ENCODE measurements at places on chromosomes 12 and 14. TPM values are rescaled to one million over a fixed set of nuclear protein-coding genes. Genes with fewer than 3 reads are reported as not detected.

DDX11 gene
- 117 TPM for total RNA-seq

NEDD8 gene
- 205 TPM for total RNA-seq

ZNF891 gene
- 1.4 TPM for total RNA-seq

TMEM19 gene
- total RNA-seq: 14.8 TPM

TRPV4 gene
- total RNA-seq: not detected

NRXN3 gene
- total RNA-seq: not detected

PIWIL1 gene
- total RNA-seq: not detected

OTUB2 gene
- total RNA-seq: 0.54 TPM

CAPS2 gene
- total RNA-seq: 0.79 TPM

FZD10 gene
- total RNA-seq: not detected

KRT71 gene
- not detected for total RNA-seq

GRCh38 chr12:79083181-79083580 lies 218.6 kb downstream of the SYT1 start:
- no peak for DNase-seq

DNA sequence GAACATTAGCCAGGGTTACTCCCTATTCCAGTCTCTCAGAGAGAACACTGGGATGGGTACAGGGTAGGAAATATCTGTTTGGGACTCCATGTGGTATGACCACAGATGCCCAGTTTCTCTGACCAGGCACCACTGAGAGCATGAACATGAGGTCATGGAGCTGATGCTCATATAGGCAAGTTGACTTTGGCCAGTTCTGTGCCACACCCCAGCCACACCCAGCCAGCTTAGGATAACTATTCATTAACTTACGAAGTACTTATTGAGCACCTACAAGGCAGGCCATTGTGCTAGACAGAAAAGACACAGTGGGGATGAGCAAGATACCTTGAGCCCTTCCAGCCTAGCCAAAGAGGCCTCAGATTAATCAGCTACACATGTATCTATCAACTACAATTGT lies 262.5 kb downstream of the DPF3 start:
- no peak for DNase-seq

DNA sequence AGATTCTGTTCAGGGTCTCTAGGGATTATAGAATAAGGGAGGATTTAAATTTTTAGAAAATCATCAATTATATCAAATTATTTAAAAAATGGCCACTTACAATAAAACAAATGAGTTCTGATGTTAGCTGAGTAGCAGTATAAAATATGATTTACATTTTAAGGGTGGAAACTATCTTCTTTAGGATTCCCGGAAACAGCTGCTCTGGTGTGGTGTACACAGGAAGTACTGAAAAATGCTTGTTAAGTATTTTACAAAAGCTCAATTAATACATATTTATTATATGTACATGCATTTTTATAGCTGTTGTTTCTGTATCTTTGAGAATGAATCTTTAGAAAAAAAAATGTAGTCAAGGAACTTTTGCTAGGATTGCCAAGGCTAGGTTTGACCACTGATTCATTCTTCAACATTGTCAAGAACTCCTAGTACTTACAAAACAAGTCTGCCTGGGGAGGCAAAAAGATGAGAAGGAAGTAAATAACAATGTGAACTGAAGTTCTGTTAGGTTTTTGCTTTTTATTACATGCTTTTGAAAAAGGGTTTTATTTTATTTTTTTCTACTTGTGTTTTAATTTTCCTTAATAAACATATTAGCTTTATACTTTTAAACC lies 48.0 kb downstream of the ARF6 start:
- no peak for DNase-seq

- DNase-seq: no peak
These were observed 81.9 kb upstream of the PELI2 start for GRCh38 chr14:56036353-56036752.

- DNase-seq: no peak
These were observed 151.6 kb downstream of the CALM1 start for GRCh38 chr14:90548455-90548854.

- DNase-seq: peak; percentile 26
These were observed 21.6 kb downstream of the NCOR2 start for GRCh38 chr12:124545508-124546418.

DNA sequence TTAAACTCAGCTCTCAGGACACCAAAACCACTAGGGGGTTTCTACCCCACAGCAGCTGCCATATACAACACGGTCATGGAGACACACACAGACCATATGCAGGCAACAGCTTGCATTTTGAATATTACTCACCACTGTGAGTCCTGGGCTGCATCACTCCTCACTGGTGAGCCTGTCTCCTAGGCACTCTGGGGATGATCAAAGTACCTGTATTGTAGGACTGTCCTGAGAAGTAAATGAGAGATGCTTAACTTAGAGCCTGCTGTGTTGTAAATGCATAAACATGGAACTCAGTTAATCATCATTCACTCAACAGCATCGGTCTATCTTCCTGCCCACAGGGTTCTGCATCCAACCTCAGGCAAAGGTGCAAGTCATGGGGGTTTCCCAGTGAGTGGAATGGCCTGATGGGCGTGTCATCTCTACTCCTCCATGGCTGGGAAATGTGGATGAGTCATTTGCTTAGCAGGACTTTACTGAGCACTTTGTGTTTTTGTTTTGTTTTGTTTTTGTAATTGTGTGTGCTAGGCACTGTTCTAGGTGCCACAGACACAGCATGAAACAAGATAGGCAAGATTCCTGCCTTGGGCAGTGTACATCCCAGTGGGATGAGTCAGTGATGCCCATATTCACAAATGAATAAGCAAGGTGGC lies 1141.2 kb upstream of the TMEM132C start:
- DNase-seq: no peak

- DNase-seq: no peak
These were observed 17.5 kb downstream of the MTA1 start for GRCh38 chr14:105436891-105437722.

GRCh38 chr14:86357876-86358275 lies 827.9 kb downstream of the FLRT2 start:
- no peak for DNase-seq

- DNase-seq: no peak
These were observed 3.6 kb upstream of the HRK start for GRCh38 chr12:116884871-116885270.

- DNase-seq: no peak
These were observed 647 bp downstream of the OR6C70 start for GRCh38 chr12:55469291-55469690.

- DNase-seq: no peak
These were observed 421 bp upstream of the RBMS2 start for GRCh38 chr12:56521209-56521589.

GRCh38 chr14:88914956-88915355 lies 90.5 kb downstream of the TTC8 start:
- no peak for DNase-seq

DNA sequence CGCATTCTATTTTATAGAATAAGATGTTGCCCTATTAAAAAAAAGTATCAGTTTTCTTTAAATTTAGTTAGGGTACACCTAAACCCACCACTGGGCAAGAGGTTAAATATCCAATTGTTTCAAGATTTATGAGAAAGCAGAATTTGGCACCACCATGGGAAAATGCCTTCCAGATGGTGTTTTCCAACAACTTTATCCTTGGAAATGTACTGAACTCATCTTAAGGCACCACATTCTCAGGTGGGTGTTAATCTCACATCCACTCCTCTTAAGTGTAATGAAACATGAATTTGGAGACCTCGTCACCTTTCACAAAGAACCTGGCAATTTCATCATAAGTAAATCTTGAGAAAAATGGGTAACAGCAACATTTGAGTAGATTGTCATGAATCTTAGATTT lies 13.1 kb downstream of the CBX5 start:
- no peak for DNase-seq

- DNase-seq: no peak
These were observed 33.1 kb downstream of the SYNDIG1L start for GRCh38 chr14:74392616-74393570.

DNA sequence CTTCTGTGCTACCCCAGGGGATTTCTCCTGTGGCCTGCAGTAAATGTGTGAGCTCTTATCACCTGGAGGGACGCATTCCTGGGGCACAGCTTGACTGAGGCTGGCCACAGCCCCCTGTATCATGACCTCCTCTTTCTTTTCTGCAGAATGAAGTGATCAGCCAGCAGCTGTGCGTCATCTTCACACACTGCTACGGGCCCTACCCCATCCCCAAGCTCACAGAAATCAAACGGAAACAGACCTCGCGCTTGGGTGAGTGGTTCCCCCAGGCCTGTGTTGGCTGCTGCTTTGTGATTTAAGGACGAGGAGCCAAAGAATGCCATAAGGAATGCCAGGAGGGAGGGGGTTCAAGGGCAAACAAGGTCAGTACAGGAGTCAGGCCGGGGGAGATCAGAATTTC lies 50.5 kb upstream of the PWP1 start:
- DNase-seq: no peak

DNA sequence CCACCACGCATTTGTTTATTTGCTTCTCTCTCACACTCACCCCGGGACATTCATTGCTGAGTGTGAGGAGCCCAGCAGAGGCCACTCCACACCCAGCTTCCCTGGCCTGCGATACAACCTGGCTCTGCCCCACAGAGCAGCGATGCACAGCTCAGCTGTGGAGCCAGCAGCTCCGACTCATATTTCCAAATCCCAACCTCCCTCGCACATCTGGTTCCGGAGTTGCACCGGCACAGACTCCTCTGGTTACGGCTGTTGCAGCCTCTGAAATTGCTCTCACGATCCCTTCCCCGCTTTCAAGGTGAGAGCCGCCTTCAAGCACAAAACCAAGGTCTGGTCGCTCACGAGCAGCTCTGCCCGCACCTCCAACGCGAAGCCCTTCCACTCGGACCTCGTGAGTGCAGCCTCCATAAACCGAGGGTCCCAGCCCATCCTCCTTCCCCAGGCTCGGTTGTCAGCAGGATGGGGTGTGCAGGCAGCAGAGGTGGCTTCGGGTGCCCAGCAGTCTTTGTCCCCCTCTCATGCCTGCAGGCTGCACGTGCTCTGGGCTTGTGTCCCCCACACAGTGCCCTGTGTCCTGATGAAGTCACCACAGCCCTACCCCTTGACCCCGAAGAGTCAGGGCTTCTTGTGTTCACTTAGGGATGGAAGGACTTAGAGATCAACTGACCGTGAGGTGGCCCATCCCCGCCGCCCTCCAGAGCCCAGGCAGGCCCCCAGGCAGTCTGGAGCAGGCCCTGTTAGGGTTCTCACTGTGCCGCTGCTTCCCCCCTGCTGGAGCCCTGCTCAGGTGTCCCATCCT lies 184.3 kb downstream of the ADGRD1 start:
- no peak for DNase-seq

DNA sequence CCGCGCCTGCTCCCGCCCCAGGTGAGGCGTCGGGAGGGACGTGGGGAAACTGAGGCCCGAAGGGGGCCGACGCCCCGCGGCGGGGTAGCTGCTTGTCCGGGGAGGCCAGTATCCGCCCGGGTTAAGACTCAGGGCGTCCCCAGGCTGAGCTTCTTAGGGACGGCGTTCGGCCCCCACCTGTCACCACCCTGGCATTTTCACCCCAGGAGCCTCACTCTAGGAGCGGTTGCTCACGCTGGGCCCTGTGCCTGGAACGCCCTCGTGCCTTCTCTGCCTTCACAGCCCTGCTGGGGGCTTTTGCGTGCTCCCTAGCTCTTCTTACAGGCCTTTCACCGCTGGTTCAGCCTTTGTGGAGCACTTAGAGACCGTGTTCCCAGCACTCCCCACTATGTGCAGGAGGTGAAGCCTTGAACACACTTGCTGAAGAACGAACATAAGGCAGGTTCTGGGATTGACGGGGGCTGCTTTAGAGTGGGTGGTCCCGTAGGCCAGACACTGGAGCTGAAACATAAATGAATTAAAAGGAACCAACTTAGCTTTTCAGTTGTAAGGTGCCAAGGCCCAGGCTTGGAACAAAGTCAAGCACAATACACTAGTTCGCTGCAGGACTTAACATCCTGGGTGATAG lies 601 bp downstream of the ZNF839 start:
- peak; percentile 55 for DNase-seq

DNA sequence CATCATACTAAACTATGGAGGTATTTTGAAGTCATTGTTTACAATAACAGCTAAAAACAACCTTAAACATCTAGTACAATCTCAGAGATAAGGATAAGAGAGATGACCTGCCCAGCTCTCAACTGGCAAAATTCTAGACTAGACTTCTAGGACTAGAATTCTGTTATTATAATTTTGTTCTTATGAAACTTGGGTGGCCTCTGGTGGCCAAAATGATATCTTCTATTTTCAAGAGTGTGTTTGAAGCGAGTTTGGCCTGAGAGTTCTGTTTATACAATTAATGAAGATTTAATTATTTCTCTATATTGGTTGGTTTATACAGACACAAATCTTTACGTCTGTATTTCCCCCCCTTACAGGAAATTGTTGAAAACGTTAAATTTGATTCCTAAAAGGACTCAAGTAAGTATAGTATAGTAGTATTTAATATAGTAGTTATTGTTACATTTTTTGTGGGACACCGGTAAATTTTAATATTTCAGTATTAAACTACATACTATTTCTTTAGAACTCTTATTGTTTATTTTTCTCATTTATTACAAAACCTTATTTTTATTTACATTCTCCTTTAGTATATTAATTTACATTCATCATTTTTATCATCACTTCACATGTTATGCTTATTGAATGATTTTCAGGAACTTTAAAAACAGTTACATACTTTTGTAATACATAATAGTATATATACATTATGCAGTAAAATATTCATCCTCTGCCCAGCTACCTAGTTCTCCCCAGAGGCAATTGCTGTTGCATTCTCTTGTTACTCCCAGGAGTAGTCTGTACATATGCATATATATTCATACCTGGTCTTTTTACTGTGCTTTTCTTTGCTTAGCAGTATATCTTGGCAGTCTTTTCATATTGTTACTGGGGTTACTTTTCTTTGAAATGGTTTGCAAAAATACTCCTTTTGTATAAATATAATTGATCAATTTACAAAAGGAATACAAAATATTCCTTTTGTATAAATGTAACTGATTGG lies 6.6 kb downstream of the PPHLN1 start:
- DNase-seq: peak; percentile 12

- no peak for DNase-seq
These were observed 145.1 kb downstream of the KIF26A start for GRCh38 chr14:104283197-104284106.

GRCh38 chr12:130463275-130463658 lies 125.6 kb downstream of the PIWIL1 start:
- DNase-seq: no peak

DNA sequence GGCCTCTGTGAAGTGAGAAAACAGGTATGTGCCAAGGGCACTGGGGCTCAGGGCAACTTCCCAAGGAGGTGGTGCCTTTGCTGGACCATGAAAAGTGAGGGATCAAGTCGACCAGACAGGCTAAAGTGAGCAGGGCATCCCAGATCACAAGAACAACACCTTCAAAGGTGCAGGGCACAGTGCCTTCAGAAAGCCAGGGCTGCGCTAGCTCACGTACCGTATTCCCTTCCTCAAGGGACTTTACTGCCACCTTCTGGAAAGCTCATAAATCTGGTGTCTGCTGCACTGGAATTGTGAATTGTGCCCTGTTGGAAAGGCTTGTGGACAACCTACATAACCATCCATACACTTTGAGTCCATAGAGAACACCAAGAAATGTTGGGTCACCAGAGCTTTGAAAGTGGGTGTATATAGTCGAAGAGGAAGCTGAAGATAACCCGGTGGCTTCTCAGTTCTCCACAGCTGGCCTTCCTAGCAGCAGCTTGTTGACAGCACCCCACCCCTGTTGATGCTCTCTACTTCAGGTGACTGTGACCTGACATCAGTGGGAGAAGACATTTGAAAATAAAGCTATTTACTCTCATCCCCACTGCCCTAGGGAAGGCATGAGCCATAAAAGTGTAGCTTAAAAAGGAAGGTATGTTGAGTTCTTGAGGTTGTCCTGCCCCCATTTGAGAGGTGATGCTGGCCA lies 24.5 kb downstream of the FIGNL2 start:
- DNase-seq: no peak

GRCh38 chr12:84046859-84047258 lies 865.7 kb downstream of the SLC6A15 start:
- DNase-seq: no peak

Data from activated T-cell treated with anti-CD3 and anti-CD28 coated beads, Interleukin-2, amount 50 U/mL, for 4 hours (primary cell).